ENCODE measurements at places on chromosomes 7 and 10. TPM values are rescaled to one million over a fixed set of nuclear protein-coding genes. Genes with fewer than 3 reads are reported as not detected.

Gene SH3PXD2A
- 27.1 TPM for polyA plus RNA-seq

Gene TRIM50
- 0.28 TPM for polyA plus RNA-seq

Gene CHST15
- polyA plus RNA-seq: 21.6 TPM

Gene TSPAN13
- polyA plus RNA-seq: 27.2 TPM

DNA sequence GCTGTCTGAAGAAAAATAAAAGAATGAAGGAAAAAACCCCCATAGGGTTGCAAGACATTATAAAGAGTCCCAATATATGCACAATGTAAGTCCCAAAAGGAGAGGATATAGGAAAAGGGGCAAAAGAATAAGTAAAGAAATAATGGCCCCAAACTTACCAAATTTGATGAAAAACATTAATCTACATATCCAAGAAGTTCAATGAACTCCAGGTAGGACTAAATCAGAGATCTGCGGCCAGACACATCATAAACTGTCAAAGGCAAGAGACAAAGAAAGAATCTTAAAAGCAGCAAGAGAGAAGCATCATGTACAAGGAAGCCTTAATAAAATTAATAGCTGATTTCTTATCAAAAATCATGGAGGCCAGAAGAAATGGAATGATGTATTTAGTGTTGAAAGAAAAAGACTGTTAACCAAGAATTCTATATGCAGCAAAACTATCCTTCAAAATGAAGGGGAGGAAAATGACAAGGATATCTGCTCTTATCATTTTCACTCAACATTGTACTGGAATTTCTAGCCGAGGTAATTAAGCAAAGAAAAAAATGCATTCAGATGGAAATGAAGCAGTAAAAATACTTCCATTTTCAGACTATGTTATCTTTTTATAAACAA is 95.7 kb upstream of the GLI3 start:
- no peak for DNase-seq

Gene SLC18A3
- not detected for polyA plus RNA-seq

All from renal cortex interstitium (tissue), 15 donors.